H4 (cell line): ENCODE measurements at places on chromosomes 1 and 21.

GRCh38 chr21:29938776-29939103 lies 1.1 kb downstream of the GRIK1 start:
- no peak for DNase-seq

GRCh38 chr1:54464031-54464476 lies 57.9 kb upstream of the SSBP3 start:
- DNase-seq = no peak

DNA sequence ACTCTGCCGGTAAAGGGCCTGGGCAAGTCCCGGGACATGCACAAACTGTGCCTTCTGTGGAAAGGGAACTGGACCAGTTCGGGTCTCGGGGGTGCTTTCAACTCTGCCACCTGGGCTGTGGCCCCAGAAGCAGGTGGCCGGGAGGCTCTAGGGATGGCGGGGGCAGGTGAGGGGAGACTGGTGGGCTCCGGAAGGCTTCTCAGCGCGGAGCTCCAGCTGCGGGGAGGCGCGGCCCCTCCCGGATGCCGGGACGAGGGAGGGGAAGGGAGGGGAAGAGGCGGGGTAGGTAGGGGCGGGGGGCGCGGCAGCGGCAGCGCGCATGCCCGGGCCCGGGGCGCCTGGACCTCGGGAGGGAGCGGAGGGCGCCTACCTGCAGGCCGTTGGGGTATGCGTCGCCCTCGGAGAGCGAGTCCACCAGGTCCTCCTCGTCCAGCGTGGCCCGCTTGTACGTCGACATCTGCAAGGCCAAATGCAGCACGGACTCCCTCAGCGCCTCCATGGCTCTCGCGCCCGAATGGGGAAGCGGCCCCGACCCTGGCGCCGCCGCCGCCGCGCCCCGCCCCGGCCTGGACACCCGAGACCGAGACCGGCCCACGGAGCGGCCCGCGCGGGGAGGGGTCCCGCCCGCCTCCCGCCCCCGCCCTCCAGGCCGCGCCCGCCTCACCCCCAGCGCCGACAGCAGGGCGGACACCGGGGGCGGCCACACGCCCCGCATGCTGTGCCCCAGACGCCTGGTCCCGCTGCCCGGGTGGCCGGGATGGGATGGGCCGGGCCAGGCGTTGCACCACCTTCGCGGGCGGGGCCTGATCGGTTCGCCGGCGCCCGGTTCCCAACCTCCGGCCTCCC lies at the start of gene ECE1:
Gene ECE1, minus strand, starts transcription at position 764 of the 846 bp plus-strand sequence. Its CDS starts 49 bp downstream, at position 715.
- DNase-seq = no peak

DNA sequence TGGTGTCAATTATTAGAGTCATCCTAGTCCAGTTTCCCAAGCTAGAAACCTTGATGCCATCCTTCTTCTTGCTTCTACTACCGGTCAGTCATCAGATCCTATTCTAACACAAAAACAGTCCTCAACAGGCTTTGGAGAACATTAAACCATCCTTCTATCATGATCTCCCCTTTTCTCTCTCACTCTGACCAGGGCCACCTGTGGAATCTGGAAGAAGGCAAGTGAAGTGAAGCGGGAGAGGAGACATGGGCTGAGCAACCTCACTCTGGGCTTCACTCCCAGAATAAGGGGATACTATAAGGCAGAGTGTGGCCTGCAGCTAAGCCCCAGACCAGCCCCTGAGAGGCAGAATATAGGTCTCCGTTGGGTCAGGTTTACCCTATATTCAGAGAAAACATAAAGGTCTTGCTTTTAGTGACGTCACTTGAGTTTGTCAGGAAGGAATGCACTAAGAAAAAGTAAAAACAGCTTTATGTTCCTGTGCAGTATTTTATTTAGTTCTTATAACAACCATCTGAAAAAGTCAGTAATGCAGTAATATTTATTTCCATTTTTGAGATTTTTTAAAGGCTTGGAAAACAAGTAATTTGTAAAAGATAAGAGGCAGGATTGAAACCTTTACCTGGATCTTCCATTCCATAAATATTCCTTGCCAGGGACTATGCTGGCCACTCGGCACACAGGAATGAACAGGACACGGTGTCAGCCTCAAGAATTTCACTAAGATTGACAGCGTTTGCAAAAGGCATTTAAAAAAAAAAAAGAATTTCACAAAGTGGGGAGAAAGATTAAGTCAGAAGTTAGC lies 61.3 kb downstream of the NFASC start:
- no peak for DNase-seq

DNA sequence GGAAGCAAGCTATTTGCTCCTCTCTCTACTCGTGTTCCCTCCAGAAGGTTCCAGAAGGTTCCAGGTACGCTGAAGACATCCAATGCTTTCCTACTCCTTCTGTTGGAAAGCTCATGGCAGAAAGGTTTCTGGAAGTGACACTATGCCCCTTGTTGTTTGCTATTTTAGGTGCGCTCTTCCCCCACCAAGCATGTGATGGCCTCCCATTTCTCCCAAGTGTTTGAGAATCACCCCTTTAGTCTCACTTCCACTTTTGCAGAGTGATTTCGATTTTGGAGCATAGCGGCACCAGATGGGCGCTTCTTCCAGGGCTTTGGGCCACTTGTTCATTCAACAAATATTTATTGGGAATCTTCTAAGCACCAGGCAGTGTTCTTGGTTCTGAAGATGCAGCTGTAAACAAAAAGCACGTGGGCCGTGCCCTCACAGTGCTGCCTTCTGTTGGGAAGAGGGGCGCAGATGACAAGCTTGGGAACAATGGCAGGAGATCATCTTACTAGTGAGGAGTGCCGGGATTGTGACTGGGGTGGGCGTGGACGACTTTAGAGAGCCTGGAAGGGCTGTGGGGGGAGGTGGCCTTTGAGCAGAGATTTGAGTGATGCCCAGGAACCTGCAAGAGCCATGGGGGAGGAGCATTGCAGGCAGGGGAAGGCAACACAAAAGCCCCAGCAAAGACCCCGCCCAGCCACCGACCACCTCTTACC lies 43.0 kb upstream of the TARDBP start:
- DNase-seq = no peak

- no peak for DNase-seq
These were observed 82.9 kb downstream of the TMEM53 start for GRCh38 chr1:44591381-44591780.

GRCh38 chr21:32921632-32922230 lies 104.0 kb upstream of the OLIG2 start:
- no peak for DNase-seq

- DNase-seq = no peak
These were observed 4.2 kb downstream of the PROK1 start for GRCh38 chr1:110455151-110455550.

DNA sequence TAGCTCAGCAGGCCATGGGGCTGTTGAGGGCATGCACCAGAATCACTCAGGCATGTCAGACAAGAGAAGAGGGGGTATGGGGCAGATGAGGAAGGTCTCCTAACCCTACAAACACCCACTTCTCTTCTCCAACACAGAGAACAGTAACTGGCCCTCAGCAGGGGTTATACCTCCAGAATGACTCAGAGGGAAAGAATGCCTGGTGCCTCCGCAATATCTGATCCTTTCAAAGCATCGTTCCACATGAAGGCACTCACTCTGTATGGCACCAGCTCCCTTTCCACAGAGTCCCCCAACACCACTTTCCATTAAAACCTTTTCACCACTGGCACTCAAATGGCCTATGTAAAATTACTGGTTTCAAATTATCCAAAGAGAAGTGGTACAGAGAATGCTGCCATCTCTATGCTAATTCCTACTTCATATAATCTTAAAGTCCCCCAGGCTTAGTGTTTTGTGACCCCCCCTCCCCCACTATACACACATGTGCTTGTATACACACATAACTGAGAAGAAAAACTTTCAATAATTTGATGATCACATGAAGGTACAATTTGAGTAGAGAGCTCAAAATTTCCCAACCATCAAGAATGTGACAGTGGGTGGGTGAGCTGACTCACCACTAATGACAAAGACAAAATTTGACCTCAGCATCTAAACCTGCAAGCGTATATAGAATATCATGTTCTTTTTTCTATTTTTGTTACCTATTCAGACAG lies 91.5 kb downstream of the SIPA1L2 start:
- DNase-seq = peak; percentile 81

GRCh38 chr1:227170361-227171166 lies 147.7 kb downstream of the CDC42BPA start:
- DNase-seq = no peak

- DNase-seq = no peak
These were observed 1.2 kb downstream of the JMJD4 start for GRCh38 chr1:227733751-227734545.

- no peak for DNase-seq
These were observed 105.3 kb upstream of the CLDN14 start for GRCh38 chr21:36584980-36585940.

GRCh38 chr1:59057211-59057694 lies 239.6 kb upstream of the FGGY start:
- peak; percentile 78 for DNase-seq

DNA sequence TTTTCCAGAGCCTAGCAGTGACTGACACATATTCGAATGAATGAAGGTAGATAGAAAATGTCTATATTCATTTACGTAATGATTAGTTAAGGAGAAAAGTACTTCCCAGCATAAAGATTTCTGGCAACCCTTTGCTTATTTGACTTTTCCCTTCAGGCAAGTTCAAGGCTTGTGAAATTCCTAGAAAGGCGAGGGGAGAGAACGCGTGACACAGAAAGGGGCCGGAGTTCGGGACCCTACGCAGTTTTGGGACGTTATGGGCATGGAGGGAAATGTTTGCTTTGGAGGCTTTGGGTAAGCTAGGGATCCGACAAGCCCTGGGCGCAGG lies 472 bp upstream of the USP25 start:
- no peak for DNase-seq

DNA sequence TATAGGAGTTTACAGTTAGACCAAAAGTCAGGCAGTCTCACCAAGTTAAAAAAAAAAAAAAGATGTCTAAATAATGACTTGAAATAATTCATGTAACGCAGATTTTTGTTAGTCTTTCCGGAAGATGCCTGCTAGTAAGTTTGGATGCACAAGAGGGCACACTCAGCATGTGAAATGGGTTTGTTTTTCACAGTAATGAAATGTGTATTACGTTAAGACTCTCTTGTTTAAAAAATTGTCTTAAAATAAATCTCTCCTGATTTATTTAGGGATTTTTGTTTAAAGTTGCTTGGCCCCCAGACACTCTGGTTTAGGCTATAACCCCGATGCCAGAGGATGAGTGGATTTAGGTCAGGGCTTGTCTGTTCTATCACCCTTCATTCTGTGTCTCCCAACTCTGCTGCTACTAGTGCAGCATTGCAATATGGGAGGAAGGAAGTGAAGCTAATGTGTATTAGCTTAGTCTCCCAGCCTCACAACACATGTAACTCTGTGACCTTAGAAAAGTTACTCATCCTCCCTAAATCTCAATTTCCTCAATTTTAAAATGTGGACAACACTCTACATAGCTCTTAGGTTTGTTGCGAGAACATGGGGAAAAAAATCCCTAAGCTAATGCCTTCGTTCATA lies 25.7 kb downstream of the CTH start:
- DNase-seq = no peak

DNA sequence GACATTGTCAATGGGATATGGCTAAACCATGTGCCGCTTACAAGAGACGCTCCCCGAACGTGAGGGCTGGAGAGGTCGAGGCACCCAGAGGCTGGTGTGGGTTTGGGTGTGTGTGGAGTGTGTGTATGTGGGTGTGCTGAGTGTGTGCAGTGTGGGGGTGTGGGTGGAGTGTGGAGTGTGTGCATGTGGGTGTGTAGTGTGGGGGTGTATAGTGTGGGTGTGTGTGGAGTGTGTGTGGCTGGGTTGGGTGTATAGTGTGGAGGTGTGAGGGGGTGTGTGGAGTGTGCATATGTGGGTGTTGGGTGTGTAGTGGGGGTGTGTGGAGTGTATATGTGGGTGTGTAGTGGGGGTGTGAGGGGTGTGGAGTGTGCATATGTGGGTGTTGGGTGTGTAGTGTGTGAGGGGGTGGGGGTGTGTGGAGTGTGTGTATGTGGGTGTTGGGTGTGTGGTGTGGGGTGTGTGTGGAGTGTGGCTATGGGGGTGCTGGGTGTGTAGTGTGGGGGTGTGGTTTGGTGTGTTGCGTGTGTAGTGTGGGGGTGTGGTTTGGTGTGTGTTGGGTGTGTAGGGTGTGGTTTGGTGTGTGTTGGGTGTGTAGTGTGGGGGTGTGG lies 42.2 kb downstream of the SLC19A1 start:
- no peak for DNase-seq

- no peak for DNase-seq
These were observed 88.5 kb upstream of the ZBTB18 start for GRCh38 chr1:243962541-243962940.

GRCh38 chr1:23664837-23665795 lies 26.5 kb upstream of the RPL11 start:
- peak; percentile 22 for DNase-seq
